ENCODE measurements at places on chromosomes 5 and 9.

DNA sequence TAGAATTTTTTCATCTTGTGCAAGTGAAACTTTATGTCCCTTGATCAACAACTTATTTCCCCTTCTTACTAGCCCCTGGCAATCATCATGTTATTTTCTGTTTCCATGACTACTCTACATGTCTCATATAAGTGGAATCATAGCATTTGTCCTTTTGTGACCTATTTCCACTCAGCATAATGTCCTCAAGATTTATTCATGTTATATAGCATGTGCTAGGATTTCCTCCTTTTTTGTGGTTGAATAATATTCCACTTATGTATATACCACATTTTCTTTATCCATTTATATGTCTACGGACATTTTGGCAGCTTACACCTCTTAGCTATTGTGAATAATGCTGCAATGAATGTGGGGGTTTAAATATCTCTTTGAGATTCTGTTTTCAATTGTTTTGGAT is 21.0 kb downstream of the FSD1L start:
- no peak for DNase-seq

DNA sequence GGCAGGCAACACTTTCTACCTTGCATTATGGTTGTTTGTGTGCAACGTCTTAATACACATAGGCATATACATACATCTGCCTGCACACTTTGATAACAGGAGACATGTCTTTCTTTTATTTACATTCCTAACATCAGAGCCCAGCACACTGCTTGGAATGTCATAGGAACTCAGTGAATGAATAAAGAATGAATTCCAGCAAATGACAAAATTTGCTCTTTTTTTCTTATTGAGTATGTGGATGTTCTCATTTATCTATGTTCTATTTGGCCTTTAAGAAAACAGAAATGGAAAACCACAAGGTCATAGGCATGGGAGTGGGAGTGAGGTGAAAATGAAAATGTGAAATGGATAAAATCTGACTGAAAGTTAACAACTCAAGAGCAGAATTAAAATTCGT is 36.3 kb upstream of the PALM2AKAP2 start:
- no peak for DNase-seq

DNA sequence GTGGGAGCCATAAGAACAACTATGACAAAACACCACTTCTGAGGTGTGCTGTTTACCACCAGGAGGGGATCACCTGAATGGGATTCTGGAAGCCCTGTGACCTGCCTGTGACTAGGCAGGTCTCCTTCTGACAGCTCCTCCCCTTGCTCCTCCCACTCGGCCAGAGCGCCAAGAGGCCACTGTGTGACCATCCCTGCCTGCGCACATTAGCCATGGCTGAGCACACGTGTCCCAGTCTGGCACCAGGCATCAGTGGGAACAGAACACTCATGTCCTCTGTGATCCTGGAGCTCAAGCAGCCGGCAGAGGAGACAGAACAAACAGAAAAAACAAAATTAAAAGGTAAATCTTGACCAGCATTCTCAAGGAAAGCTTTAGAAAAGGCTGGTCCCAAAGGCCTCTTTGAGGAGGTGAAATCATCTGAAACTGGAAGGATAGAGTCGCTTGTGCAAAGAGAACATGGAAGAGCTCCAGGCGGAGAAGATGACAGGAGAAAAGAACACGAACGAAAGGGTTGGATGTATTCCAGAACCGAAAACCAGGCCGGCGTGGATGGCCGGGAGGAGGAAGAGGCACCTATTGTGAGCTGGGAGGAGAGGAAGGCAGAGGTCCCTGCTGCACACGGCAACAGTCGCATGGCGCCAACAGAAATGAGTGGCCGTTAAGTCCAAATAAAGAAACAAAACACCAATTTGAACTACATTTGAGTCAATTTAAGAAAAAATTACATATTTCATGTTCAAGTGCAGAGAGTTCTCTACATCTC is 5.1 kb downstream of the MED10 start:
- no peak for DNase-seq

DNA sequence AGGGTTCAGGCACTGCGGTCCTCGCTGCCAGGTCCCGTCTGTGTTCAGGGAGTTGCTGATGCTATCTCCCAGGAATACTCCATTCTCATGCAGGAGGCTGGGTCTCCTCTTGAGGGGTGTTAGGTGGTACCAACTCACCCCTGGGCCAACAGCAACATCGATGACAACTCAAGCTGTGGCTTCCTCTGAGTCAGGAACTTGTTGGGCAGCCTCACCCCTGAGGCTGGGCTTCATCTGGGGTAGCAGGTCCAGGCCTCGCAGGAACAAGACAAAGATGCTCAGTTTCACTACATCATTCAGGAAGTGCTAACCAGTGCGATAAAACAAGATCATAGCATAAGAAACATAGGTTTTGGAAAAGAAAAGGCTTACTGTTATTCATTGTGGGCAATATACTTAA is 125.9 kb downstream of the SYK start:
- no peak for DNase-seq

GRCh38 chr5:79151942-79152671 is 40.5 kb downstream of the BHMT start:
- DNase-seq, result no peak

DNA sequence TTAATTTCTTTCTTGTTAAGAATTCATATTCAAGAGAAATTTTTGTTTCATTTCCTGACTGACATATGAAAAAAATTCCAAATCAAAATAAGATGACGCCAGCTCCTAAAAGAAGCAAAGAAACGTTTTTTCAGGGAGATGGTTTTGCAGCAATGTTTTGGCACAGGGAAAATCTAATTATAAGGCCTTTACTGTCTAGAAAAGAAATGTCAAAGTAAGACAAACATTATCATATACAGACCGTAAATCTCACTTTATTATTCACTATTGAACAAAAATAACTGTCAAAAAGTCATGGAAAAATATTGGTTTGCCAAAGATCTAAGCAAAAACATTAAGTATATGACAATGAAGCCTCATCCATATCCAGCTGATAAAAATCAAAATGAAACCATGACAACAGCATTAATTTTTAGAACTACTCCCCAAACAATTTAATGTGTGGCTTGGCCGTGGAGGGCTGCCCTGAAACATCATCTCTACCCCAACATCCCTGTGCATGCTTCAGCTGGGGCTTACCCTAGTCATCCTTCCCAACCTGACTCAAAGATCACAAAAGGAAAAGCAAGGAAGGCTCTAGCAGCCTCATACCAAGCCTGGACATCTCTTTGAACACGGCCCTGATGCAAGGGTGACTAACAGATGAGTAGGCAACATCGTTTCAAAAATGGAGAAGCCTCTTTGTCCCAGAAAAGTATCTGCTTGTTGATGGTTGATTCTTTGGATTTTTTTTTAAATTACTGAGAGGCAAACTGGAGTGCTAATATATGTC is 95.6 kb downstream of the ARSB start:
- DNase-seq, result no peak

GRCh38 chr9:105275938-105276337 is 31.5 kb downstream of the SLC44A1 start:
- DNase-seq, result no peak

DNA sequence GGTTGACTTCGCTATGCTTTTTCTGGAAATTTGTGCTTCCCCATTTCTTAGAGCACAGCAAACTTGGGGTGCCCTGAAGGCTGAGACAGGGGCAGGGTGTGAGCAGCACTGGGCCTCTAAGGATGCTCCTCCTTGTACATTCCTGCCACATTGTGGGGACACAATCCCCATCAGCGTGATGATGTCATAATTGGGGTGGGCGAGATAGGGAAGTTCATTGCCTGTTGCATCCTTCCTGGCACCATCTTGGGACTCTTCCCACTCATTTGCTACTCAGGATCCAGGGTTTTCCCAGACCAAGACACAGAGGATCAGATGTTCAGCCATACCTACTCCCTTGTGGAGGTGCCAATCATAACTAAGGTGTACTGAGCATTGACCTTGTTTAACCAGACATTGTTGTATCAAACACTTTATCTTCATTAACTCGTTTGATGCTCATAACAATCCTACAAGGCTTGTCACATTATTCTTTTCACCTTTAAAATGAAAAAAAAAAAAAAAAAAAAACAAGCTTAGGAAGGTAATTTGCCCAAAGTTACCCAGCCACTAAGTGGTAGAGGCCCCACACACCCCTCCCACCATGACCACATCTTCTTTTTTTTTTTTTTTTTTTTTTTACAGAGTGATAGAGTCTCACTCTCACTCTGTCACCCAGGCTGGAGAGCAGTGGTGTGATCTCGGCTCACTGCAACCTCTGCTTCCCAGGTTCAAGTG is 87.6 kb downstream of the UGCG start:
- DNase-seq, result no peak

- DNase-seq, result no peak
These were observed 155.7 kb upstream of the ZNF462 start for GRCh38 chr9:106707291-106707690.

DNA sequence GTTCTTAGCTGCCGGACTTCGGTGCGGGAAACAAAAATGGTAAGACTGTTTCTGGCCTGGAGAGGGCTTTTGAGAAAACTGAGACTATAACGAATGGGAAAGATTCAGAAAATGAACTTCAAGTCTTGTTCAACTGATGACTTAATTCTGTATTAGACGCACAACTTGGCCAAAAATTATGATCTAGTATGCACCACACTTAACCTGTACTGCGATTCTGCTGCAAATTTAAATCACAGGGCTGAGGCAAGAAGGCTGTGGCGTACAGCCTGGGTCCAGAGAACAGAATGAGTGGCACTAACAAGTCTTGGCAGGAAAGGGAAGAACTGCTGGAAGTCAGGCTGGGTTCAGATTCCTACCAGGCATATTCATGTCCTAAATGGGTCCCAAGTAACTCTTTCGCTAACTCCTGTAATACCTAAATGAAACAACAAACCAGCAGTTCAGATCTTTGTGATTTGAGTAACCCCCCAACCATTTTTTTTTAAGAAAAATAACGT is 781 bp upstream of the COL23A1 start:
- no peak for DNase-seq

- no peak for DNase-seq
These were observed 75.8 kb downstream of the SMIM23 start for GRCh38 chr5:171861381-171861780.

GRCh38 chr9:115943431-115944165 is 210.0 kb upstream of the PAPPA start:
- DNase-seq, result no peak

- no peak for DNase-seq
These were observed 94.3 kb downstream of the IRX2 start for GRCh38 chr5:2657151-2657550.

Measured in activated naive CD4-positive, alpha-beta T cell treated with anti-CD3 and anti-CD28 coated beads for 36 hours (primary cell).